ENCODE measurements at places on chromosomes 7 and 10.
A peak's percentile ranks its signal among the peaks of the same experiment; 100 is the strongest.

DNA sequence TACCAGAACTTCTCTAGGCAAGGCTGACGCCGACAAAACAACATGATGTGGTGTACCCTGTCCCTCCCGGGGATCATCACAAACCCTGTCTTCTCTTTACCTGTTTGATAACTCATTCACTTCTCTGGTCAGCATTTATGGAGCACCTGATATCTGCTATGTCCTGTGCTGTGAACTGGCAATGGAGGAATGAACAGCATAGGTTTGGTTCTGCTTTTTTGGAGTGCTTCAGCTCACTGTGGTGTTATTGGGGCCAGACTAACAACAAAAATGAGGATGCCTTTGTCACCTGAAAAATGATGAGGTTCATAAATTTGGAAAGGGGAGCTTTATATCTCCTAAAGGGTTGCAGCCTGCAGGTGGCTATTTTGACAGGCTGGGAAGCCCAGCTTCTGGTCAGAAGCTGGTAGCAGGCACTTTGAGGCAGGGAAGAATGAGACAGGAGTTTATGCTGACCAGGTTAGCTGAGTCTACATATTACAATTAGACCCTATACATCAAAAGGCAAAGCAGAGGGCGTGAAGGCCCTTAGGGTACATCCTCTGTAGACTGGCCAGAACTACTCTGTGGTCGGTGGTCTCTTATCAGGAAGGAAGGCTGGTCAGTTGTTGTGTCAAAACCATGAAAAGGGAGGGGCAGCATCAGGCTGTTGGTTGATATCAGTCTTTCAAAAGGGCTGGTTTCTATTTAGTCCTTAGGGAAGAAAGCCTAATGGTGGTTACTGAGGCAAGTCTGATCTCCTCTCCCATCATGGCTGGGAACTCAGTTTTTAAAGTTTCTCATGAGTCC, 42.3 kb downstream of the SH2D4B start:
- DNase-seq, result no peak

DNA sequence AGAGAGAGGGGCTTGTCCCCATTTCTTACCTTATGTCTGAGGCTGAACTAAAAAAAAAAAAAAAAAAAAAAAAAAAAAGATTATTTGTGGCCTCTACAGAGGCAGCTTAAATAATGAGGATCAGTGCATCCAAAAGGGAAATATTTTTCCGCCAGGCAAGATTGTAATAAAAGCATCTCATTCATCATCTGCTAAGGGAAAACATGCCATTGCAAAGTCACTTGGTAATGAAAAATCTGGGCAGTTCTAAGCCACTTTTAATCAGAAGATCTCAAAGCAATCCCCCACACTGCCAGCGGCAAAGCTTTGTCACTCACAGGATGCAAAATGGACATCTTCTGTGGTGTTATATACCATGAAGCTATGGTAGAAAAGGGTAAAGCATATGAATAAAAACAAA, 3.8 kb downstream of the FAM107B start:
- no peak for DNase-seq

DNA sequence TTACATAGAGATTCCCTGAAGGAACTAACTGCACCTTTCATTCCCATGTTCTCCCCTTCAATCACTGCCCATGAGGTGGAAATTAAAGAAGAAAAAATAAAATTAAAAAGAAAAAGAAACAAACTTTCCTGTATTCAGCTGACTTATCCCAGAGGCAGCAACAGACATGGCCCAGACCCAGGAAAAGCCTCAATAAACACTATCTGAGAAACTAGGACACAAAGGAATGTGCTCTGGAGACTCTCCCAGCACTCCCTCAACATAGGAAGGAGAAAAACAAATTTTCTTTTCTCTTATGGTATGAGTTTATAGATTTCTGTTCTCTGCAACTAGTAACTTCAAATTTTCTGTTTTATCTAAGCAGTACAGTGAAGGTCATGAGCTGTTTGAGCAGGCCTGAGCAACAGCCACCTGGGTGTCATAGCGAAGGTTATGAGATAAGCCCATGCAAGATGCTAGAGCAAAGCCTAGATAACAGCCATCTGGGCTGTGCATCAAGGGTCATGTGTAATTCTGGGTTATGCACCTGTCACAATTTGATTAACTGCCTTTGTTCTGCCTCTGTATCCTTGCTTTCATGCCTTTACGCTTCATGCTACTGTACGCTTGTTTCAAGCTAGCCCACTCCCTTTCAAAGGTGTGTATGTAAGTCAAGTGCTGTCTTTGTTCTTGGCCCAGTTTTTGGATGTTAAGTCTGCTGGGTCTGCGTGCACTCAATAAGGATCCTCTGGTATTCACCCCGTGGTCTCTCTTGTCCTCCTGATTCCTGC, 11.0 kb upstream of the OR6B1 start:
- no peak for DNase-seq

- DNase-seq, result no peak
Measured at GRCh38 chr10:14282276-14282675, 48.4 kb downstream of the FRMD4A start.

DNA sequence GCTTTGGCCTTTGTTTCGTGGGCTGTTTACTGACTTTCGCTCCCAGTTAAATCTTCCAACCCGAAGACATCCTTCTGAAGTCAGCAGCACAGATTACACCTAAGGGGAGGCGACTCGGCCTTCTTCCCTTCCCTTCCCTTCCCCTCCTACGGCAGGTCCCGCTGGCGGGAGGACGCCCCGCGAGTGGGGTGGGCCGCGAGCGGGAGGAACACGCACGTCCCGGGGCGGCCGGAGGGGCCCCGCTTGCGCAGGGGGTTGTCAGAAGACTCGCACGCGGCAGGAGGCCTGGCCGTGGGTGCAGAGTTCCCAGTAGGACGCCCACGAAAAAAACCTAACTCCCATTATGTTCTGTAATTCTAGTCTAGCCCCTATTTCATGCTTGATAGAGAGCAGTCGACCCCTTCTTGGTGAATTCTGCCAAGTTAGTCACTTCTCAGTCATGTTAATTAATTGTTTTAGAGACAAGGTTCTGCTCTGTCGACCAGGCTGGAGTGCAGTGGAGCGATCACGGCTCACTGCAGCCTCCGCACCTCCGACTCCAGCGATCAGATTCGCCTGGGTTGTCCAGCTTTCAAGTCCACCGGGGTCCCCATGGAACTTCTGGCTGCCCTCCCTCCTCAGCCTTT, 19.2 kb upstream of the ZNF32 start:
- DNase-seq, result no peak

- no peak for DNase-seq
Measured at GRCh38 chr10:127740596-127740995, 3.6 kb downstream of the FOXI2 start.

GRCh38 chr7:84226759-84227158, 32.2 kb upstream of the SEMA3A start:
- DNase-seq, result no peak

- peak; percentile 32 for DNase-seq
Measured at GRCh38 chr10:71638064-71638821, 81.3 kb downstream of the C10orf105 start.
